ENCODE measurements at places on chromosomes 11 and 22.

DNA sequence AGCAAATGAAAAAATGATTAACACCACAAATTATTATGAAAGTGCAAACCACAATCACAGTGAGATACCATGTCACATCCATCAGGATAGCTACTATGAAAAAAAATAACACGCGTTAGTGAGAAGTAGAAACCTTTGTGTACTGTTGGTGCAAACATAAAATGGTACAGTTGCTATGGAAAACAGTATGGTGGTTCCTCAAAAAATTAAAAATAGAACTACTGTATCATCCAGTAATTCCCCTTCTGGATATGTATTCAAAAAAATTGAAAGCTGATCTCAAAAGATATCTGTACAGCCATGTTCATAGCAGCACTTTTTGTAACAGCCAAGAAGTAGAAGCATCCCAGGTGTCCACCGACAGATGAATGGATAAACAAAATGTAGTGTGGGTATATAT lies 43.4 kb downstream of the CCDC81 start:
- no peak for DNase-seq

DNA sequence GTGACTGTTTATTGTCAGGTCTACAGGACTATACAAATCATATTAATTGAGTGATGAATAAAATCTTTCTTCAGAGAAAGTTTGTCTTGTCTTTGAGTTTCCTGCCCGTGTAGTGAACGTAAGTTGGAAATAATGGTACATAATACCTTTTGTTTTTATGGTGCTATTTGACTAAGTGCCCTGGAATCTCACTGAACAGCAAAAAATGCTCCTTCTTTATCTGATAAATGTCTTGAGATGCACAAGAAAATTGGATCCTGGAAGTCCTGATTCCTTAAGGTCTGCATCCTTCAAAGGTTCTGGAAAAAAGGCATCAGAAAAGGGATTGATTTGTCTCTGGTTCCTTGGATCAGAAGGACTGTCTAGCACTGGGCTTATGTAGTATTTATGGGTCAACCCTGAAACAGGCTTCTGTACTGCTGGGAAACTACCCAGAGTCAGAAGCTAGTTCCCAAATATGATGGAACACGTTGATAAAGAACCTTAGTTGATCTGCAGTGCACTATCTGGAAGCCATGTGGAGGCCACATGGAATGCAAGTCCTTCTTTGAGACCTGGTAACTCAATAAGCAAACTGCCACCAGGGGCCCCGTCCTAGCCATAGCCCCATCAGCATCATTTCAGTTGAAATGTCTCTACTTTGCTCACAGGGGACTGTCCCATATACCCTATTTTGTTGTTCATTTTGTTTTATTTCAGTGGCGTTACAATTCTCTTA lies 100.6 kb upstream of the CD44 start:
- no peak for DNase-seq

GRCh38 chr11:85875505-85875904 lies 20.3 kb downstream of the CCDC83 start:
- DNase-seq: no peak

GRCh38 chr11:114155116-114155515 lies 95.6 kb downstream of the ZBTB16 start:
- no peak for DNase-seq

DNA sequence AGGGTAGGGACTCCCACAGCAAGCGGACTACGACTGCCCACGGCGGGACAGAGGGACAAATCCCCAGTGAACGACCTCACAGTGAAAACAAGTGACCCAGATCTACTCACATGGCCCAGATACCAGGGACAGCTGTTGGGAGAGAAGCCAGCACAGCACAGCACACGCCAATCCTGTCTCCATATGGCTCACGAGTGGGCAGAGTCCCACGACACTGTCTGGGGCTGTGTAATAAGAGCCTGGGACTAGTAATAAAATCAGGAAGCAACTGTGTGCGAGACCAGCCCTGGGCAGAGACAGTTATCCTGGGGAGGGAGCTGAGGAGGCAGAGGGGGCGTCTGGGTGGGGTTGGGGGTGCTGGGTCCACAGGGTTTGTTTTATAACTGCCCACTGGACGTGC lies 385.0 kb downstream of the CTTN start:
- no peak for DNase-seq

DNA sequence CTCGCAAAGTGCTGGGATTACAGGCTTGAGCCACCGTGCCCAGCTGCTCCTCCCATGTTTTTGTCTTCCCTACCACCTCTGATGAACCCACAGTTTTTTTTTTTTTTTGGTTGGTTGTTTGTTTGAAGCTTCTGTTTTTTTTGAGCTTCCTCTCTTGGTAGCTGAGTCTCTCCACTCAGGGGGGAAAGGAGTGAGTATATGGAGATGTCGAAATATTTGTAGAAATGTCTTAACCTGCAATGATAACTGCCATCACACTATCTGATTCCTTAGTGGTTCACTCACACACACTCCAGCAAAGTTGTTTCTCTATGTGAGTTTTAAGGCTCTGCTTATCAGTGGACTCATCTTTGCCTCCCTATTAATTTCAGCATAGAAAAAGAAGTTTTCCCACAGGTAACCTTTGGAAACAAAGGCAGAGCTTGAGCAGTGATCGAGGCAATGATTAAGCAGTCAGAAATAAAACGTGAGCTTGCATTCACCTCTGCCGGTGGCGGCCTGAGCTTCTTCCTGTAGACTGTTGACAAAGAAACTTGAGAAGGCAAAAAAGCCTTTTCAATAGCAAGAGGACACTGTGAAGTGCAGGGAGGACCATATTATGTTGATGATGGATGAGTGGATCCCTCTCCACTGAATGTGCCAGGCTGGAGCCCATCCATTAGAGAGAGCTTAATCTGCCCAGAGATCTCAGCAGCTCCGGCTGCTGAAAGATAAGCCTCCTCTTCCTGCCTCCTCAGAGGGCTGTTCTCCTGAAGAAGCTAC lies 29.0 kb upstream of the RASSF10 start:
- no peak for DNase-seq
